Uterus (tissue), 4 donors: ENCODE measurements at places on chromosomes 11 and 22. TPM values are rescaled to one million over a fixed set of nuclear protein-coding genes. Genes with fewer than 3 reads are reported as not detected.
A peak's percentile ranks its signal among the peaks of the same experiment; 100 is the strongest.

- DNase-seq, result no peak
Measured at GRCh38 chr22:37079668-37080171, 28.2 kb downstream of the KCTD17 start.

DNA sequence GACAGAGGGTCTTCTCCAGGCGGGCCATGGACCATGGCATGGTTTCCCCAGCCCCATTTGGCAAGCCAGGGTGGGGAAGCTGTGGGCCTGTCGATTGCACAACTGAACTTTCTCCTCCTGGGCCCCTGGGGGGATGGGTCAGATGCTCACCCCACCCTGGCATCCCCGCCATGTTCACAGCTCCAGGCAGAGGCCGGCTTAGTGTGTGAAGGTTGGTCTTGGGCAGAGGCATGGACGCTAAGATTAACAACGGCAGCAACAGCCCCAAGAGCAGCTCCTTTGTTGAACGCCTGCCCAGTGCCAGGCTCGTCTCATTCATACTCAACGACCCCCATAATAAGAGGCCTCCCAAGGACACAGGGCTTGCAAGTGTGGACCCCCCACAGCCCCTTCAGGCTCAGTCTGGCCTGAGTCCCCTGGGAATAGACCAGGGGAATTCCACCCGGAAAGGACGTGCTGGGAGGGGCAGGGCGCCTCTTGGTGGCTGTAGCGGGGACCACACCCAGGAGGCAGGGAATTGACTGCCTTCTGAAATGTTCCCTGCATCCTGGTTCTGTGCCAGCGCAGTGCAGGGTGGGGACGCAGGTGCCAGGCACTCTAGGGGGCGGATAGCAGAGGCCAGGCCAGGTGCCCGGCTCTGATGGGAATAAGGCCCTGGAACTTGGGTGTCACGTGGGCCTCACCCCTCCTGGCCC, 8.3 kb downstream of the TSPO start:
- no peak for DNase-seq

GRCh38 chr11:75639762-75640181, 29.1 kb downstream of the MAP6 start:
- peak; percentile 40 for DNase-seq

- no peak for DNase-seq
Measured at GRCh38 chr11:61713906-61714305, 33.7 kb downstream of the DAGLA start.

DNA sequence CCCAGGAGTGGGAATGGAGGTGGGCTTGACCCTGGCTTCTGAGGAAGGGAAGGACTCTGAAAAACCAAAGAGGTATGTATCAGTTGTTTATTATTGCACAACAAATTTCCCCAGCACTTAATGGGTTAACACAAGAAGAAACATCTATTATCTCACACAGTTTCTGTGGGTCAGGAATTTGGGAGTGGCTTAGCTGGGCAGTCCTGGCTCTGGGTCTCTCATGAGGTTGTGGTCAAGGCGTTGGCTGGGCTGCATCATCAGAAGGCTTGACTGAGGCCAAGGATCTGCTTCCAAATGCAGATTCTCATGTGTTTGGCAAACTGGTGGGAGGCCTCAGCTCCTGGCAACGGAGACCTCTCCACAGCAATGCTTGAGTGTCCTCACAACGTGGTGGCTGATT, 17.5 kb upstream of the SMIM38 start:
- DNase-seq, result no peak

DNA sequence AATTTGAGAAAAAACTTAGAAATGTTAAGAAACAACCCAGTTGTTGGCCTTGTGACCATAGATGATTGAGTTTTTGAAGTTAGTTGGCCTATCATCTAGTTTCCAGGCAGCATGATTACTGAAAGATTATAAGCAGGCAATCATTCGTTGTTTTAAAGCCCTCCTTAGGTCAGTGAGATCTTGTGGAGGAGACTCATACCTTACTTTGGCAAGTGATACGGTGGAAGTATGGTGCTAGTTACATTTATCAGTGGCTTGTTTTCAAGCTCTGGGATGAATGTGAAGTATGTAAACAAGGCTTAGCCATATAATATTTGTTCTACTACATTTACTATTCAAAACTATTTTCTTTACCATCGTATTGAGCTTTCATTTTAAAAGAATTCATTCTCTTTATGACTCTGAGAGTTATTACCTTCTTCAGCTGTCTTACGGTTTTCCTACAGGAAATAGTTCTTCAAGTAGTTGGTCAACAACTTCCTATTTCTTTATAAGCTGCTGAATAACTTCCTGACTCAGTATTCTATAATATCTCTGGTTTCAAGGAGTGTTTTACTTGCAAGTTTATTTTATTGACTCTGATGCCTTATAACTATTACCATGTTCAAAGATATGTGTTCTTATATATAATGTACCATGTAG, 7.3 kb downstream of the YAP1 start:
- no peak for DNase-seq

- no peak for DNase-seq
Measured at GRCh38 chr22:28986366-28986765, 75.3 kb downstream of the C22orf31 start.

DNA sequence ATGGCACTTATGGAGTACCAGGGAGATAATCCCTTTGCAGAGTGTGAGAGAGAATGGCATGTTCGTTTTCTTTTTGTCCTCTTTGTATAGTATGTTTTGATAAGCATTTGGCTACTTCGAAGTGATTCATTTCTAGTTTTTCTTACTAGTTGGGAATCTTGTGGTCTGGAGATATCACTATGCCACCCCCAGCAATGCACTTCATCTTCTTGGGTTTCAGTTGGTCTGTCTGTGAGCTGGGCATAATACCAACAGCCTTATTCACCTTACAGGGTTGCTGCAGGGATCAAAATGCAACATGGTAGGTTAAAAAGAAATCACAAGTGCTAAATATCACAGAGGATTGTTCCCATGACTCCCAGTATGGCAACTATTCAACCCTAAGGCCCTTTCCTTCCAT, 387.8 kb upstream of the CADM1 start:
- DNase-seq, result no peak

DNA sequence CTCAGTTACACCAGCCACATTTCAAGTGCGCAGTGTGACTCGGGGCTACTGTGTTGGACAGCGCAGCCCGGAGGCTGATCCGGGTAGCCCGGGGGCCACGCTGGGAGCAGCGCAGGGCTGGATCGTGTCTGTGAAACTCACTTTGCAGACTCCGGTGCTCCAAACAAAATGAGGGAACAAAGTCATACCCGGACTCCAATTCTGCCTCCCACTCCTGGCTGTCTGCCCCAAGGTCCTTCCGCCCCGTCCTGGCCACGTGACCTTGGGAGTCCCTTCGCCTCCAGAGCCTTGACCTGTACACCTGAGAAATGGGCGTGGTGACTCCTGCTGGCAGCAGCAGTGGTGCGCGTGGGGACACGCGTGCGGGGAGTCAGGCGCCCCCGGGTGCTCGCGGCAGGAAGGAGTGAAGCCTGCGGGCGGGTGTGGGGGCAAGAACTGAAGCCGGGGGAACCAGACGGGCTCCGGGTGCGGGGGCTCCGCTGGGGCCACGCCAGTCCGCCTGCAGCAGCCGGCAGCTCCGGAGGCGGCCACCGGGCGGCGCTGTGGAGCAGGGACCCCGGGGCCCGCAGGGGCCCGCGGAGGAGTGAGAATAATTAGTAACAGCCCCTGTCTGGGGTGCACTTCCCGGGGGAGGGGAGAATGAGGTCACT, 42.4 kb downstream of the KCNJ4 start:
- peak; percentile 15 for DNase-seq

DNA sequence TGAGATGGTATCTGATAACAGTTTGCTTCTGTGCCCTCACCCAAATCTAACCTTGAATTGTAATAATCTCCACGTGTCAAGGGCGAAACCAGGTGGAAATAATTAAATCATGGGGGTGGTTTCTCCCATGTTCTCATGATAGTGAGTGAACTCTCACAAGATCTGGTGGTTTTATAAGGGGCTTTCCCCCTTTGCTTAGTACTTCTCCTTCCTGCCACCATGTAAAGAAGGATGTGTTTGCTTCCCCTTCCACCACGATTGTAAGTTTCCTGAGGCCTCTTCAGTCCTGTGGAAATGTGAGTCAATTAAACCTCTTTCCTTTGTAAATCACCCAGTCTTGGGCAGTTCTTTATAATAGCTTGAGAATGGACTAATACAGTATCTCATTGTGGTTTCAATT, 8.5 kb upstream of the OVCH2 start:
- DNase-seq, result no peak

DNA sequence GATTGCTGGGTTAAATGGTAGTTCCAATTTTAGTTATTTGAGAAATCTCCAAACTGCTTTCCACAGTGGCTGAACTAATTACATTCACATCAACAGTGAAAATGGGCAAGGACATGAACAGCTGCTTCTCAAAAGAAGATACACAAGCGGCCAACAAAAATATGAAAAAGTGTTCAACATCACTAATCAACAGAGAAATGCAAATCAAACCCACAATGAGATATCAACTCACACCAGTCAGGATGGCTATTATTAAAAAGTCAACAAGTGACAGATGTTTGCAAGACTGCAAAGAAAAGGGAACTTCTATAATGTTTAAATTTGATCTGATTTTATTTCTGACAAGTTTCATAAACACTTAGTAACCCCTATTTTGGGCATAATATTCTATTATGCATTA, 537.5 kb downstream of the DLG2 start:
- DNase-seq, result no peak

DNA sequence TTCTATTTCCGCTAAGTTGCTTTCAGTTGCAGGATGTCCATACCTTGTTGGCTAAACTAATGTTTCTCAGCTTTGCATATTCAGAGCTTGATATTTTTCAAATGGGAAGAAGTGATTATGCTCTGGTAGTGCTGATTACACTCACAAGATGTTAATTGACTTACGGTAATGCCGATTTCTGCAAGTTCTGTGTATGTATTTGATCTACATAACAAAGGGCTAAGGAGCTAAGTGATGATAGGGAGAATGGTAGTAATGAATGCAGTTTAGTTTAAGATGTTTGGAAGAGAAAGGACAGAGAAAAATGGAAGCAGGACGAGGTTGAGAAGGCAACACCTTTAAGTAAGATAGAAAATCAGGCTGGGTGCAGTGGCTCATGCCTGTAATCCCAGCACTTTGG, 61.4 kb downstream of the FAM83F start:
- no peak for DNase-seq

- DNase-seq, result peak; percentile 17
Measured at GRCh38 chr22:32044913-32045312, 1.9 kb downstream of the SLC5A1 start.

DNA sequence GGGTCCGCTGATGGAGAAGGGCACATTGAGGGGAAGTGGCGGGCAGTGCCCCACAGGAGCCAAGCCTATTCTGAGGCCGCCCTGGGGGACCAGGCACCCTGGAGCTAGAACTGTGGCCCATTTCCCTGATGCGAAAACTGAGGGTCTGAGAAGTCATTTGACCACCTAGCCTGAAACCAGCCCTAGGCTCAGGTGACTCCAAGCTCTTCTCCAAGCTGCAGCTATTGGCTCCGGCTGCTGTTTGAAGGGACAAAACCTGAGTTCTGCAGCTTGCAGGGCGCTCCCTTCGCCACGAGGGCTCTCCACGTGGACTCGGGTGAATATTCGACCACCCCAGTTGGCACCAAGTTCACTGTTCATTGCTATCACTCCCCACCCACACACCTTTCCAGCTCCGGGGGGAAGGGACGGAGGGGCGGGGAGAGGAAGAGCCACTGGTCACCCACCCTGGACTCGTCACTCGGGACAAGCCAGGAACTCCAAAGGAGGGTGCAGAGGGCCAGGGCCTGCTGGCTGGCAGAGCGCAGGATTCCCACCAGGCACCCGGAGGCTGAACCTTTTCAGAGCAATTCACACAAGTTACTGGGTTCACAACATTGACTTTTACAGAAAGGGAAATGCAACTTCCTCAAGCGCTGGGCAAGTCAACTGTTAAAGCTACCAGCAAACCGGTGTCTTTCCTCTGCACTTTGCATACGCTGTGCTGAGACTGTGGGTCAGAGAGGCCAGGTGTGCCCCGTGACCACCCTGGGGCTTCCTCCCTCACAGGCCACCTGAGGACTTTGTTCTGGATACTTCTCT, 1.1 kb upstream of the RAC2 start:
- no peak for DNase-seq

GRCh38 chr11:128355558-128355957, 231.8 kb downstream of the ETS1 start:
- no peak for DNase-seq

DNA sequence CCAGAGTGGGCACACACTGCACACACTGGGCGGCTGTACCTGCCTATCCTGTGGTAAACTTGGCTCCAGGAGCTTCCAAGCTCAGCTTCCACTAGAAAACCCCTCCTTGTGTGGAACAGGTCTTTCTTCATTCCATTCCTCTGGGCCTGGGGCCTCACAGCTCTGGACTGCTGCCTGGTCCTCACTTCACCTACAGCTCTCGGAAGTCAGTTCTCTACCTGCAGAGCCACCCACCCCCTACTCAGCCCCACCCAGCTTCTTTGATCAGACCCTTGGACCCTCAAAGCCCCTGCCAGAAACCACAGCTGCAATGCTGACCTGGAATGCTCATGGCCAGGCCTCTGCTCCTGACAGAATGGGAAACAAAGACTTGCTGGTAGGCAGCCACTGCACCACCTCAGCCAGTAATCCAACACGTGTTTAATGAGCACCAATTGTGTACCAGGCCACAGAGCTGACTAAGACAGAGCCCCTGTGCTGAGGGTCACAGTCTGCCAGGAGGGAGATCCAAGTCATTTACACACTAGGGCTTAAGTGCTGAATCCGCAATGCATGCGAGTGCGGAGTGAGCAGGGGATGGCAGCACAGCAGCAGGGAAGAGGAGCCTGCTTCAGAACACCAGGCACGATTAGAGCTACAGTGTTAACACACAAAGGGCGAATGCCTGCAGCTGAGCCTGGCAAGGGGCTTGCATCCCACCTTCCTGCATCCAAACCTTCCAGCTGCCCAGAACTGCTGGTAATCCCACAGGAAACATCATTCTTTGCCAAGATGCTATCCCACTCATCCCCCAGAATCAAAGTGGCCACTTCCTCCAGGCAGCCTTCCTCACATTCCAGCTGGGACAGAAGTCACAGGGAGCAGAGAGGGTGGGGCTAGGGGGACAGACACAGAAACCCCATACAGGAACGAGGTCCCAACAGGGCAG, 4.6 kb downstream of the GNB1L start:
- no peak for DNase-seq

DNA sequence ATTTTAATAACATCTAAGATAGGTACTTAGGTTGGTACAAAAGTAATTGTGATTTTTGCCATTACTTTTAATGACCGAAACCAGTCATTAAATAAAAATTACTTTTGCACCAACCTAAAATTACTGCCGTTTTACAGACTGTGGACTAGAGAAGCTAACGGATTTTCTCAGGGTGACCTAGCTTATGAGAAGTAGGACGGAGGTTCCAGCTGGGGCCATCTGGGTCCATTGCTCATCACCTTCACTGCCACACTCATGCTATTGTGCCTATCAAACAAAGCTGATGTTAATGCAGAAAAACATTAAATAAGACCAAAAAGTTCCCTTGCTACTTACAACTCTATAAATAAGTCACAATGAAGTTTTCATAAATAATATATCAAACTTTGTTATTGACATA, 38.9 kb downstream of the GRIA4 start:
- no peak for DNase-seq

Gene OSBPL5
- 24.7 TPM for total RNA-seq

Gene KCNJ11
- total RNA-seq, result not detected

Gene KCTD14
- total RNA-seq, result 10.6 TPM

Gene NLRP6
- total RNA-seq, result 0.30 TPM

Gene POLD3
- total RNA-seq, result 10.3 TPM

Gene RBFOX2
- total RNA-seq, result 311 TPM

Gene OR51B5
- 0.85 TPM for total RNA-seq

Gene RNF169
- 42.4 TPM for total RNA-seq
